ENCODE measurements at places on chromosomes 2 and 18. TPM values are rescaled to one million over a fixed set of nuclear protein-coding genes. Genes with fewer than 3 reads are reported as not detected.

DNA sequence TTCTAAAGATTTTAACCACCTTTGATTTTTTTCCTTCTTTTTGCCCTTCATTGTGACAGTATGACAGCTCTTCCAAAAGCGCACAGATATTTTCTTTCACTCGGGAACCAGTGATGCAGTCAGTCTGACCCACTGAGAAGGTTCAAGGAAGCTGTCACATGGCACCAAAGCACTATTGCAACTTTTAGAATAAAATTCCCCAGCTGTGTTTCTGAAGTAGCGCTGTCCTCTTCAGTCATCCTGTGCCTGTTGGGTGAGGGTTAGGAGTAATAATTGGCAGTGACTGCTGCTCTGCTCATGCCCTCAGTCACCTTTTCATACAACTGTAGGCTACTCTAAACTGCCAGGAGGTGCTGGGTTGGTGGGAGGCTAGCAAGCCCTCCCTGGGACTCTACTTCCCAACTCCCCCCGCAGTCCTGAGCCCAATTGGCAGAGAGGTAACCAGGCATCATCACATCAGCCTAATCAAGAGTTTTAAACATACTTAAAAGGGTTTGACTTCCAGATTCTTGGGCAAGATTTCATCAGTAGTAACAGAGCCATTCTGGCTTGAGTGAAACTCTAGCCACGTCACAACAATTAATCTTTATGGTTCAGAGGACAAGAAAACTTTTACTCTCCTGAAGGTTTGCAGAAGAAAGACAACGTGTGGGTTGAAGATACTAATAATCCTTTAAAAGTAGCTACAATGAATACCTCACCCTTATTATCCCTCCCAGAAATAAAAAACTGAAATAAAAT lies 473.3 kb downstream of the FBXO15 start:
- H3K36me3 ChIP-seq: no peaks in the 10 kb centered on the region
- H3K27ac ChIP-seq: no peak overlapping the region
- H3K4me3 ChIP-seq: no peak overlapping the region
- DNase-seq: no peak

- no peaks in the 10 kb centered on the region for H3K4me1 ChIP-seq
- DNase-seq: no peak
- H3K36me3 ChIP-seq: no peaks in the 10 kb centered on the region
- no peak overlapping the region for H3K27ac ChIP-seq
- H3K4me3 ChIP-seq: no peak overlapping the region
These were observed 129.5 kb downstream of the PAX3 start for GRCh38 chr2:222169346-222169745.

NT5C1B gene
- polyA plus RNA-seq: not detected

CFAP65 gene
- polyA plus RNA-seq: not detected

ANKRD30BL gene
- polyA plus RNA-seq: 0.40 TPM

POTEI gene
- not detected for polyA plus RNA-seq

PROM2 gene
- not detected for polyA plus RNA-seq

AMER3 gene
- not detected for polyA plus RNA-seq

AP1S3 gene
- polyA plus RNA-seq: 8.5 TPM

Data from naive B cell (primary cell).